ENCODE measurements at places on chromosomes 13 and 19.

GRCh38 chr19:44003461-44004009, 778 bp downstream of the ZNF230 start:
- peak; percentile 11 for DNase-seq

- DNase-seq: peak; percentile 82
These were observed 4.0 kb downstream of the RTN2 start for GRCh38 chr19:45492627-45493470.

DNA sequence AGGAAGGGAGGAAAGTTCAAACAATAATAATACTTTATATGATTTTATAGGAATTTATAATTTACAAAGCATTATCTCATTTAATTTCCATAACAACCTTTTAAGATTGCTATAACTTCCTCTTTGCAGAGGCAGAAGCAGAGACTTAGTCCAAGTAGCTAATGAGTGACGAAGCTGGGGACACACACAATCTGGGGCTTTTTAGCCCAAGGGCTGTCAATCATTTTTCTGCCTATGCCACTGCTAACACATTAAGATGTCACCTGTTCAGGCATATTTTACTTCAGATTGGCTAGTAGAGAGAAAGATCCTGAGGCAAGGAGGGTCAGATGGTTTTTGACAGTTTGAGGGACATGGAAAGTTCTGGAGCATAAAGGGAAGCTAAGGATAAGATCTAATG, 12.6 kb downstream of the SCEL start:
- DNase-seq: no peak

GRCh38 chr13:112248406-112248760, 127.8 kb upstream of the SPACA7 start:
- DNase-seq: no peak

DNA sequence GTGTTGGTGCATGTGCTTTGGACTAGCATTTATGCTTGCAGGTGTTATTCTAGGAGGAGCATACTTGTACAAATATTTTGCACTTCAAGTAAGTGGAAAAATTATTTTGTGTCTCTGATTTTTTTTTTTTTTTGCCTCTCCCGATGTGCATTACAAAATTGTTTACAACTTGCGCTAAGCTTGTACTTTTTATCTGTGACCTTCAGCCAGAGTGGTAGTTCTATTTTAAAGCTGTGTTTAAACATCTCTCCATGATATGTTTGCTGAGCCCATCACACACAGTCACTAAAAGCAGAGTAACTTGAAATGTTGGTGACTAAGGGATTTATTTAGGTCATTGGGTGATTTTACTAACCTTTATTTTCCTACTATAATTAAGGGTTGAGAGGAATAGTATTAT, 20.8 kb downstream of the ITM2B start:
- no peak for DNase-seq

All from choroid plexus epithelial cell (primary cell).